ENCODE measurements at places on chromosomes 12 and 14. TPM values are rescaled to one million over a fixed set of nuclear protein-coding genes. Genes with fewer than 3 reads are reported as not detected.

DNA sequence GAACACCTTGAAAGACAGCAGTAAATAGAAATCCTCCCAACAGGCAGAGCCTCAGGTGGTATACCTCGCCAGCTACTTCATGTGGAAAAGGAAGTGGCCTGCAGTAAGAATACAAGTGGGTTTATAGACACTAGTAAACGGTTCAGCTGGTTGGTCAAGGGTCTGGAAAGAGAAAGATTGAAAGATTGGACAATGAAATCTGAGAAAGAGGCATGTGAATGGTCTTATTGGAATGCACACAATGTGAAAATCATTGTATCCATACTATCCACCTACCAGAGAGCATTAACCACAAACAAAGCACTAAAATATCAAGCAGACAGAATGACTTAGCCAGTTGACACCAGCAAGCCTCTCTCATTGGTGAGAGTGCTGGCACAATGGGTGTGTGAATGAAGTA lies 98.2 kb downstream of the SSPN start:
- H3K36me3 ChIP-seq, result no peaks in the 10 kb centered on the region
- no peak for DNase-seq
- peaks cover 2% of the 10 kb centered on the region for H3K27me3 ChIP-seq
- no peaks in the 10 kb centered on the region for H3K4me1 ChIP-seq

DNA sequence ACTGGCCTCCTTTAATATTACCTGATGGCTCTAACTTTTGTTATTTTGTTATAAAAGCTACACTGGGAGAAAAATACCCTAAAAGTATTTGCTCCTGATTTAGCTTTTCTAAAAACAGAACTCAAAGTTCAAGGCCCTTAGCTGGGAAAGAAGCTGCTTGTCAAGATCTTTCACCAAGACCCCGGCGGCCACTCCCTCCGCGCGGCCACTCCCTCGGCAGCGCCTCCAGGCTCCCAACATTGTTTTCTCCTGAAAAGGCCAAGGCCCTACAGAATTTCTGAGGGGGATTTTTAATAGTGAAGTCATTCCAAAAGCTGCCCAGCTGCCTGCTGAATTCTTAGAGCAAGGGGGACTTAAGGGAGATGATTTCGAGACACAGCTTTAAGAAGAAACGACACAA lies 96.4 kb downstream of the NTN4 start:
- H3K27ac ChIP-seq, result no peak overlapping the region
- H3K36me3 ChIP-seq, result no peaks in the 10 kb centered on the region
- H3K27me3 ChIP-seq, result no peaks in the 10 kb centered on the region

- H3K27me3 ChIP-seq, result no peaks in the 10 kb centered on the region
- H3K27ac ChIP-seq, result no peak overlapping the region
- H3K4me3 ChIP-seq, result no peak overlapping the region
- no peak for DNase-seq
Measured at GRCh38 chr14:101857226-101857625, 95.7 kb downstream of the PPP2R5C start.

DNA sequence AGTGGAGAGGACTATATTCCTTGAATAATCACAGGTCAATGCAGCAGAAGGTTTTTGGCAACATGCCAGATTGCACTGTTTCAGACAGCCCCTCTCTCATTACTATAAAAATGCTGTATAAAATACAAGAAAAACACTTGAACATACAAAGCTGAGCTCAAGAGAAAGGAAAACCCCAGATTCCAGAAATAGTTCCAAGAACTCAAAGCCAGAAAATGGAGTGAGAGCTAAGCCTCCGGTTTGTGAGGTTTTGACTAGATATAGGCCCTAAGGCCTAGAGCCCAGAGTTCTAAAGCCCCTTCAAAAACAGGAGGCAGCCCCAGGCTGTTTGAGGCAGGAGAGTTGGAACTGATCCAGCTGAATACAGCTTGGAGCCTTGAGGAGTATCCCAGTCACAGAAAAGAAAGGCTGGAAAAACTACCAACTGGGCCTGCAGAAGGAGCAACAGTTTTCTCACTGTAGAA lies 29.4 kb upstream of the ACTN1 start:
- peaks cover 6% of the 10 kb centered on the region for H3K36me3 ChIP-seq
- H3K4me3 ChIP-seq, result no peak overlapping the region
- H3K27me3 ChIP-seq, result peaks cover 2% of the 10 kb centered on the region
- H3K4me1 ChIP-seq, result peaks cover 5% of the 10 kb centered on the region
- H3K27ac ChIP-seq, result no peak overlapping the region
- no peak for DNase-seq

DNA sequence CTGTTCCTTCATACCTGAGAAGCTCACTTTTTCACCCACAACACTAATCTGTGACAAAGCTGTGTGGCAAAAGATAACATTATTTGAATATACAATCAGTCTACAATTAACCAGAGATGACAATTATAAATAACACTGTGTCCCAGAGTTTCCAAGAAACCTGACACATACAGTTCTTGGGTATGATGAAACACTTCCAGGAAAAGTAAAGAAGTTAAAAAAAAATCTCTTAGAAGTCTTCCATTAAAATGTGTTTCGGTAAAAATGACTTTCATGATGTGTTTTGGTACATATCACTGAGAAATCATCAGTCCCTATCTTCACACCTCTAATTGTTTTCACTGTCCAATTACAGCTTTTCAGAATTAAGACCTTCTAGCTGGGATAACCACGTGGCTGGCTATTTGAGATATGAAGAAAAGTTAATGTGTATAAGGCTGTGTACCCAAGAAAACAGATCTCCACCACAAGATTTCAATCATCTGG lies 390.2 kb downstream of the SOX5 start:
- no peaks in the 10 kb centered on the region for H3K36me3 ChIP-seq
- no peak overlapping the region for H3K4me3 ChIP-seq
- peaks cover 34% of the 10 kb centered on the region for H3K4me1 ChIP-seq
- H3K27ac ChIP-seq, result no peak overlapping the region
- H3K27me3 ChIP-seq, result peaks cover 2% of the 10 kb centered on the region

- peaks cover 32% of the 10 kb centered on the region for H3K4me1 ChIP-seq
- peaks cover 3% of the 10 kb centered on the region for H3K27me3 ChIP-seq
- no peaks in the 10 kb centered on the region for H3K36me3 ChIP-seq
- no peak overlapping the region for H3K27ac ChIP-seq
Measured at GRCh38 chr12:62722971-62723680, 211.8 kb downstream of the PPM1H start.

DNA sequence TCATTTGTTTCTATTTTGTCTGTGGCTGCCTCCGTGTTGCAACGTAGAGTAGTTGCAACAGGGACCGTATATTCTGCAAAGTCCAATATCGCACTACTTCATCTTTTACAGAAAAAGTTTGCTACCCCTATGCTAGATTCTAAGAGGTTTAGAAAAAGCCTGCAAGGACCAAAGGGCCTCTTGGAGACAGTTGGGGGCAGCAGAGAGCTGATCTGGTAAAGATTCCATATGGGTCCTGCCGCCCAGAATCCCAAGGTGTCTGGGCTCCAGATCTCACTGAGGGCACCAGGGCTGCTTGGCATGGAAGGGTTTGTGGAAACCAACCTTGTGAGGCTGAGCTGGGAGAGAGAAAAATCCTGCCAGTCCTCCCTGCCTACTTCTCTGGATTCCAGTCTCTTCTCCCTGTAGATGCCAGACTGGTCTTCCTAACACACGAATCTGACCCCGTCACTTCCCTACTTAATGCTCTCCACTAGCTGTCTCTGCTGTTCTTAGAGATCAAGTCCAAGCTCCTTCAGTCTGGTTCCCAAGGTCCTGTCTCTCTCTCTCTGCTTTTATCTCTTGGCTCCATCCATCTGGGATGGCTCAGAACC lies 74.6 kb downstream of the GLRX5 start:
- peaks cover 5% of the 10 kb centered on the region for H3K27me3 ChIP-seq
- no peak overlapping the region for H3K4me3 ChIP-seq
- DNase-seq, result peak; percentile 64
- H3K27ac ChIP-seq, result no peak overlapping the region

- peaks cover 7% of the 10 kb centered on the region for H3K27me3 ChIP-seq
- peak; percentile 74 for DNase-seq
- peak within 1 kb of the TSS; percentile 95 for H3K4me3 ChIP-seq
- H3K27ac ChIP-seq, result peak within 1 kb of the TSS; percentile 59
Measured at GRCh38 chr12:99984271-99985128, at the start of gene ANKS1B. Gene ANKS1B (minus strand): TSS chr12:99984936. CDS start chr12:99984237, 699 bp downstream.

The TSHR gene
- 0.74 TPM for total RNA-seq

The CLEC1A gene
- total RNA-seq, result not detected

Measured in glutamatergic neuron (in vitro differentiated cells).